Fibroblast of skin of back (primary cell): ENCODE measurements at places on chromosomes 3 and 15.
A peak's percentile ranks its signal among the peaks of the same experiment; 100 is the strongest.

DNA sequence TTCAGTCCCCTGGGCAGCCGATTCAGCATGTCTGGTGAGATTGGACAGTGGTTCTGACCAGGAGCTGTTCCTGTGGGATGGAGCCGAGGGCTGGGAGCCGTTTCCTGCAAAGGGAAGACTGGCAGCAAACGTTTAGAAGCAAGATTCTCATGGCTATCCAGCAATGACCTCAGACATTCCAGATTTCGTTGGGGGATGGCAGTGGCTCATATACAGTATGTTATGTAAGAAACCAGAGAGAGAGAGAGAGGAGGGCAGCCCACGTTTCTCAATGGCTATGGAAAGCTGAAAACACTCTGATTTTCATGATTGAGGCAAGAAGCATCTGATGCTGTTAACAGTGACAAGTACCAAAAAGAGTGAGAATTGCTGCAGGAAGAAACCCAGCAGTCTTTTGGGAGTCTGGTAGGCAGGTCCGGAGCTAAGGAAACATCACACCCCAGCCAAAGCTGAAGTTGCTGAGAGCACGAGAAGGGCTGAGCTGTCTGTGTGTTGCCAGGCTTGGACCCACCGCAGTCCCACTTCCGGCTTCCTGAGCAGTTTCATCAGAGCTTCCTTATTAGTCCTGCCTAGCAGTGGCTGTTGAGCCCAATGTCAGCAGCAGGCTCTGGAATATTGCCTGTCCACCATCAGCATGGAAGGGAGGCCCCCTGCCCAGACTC, 25.6 kb upstream of the VPS8 start:
- peak; percentile 98 for DNase-seq

GRCh38 chr15:37109168-37109871, 9.0 kb upstream of the MEIS2 start:
- no peak for DNase-seq

GRCh38 chr3:192636517-192637444, 90.6 kb downstream of the FGF12 start:
- DNase-seq, result no peak

DNA sequence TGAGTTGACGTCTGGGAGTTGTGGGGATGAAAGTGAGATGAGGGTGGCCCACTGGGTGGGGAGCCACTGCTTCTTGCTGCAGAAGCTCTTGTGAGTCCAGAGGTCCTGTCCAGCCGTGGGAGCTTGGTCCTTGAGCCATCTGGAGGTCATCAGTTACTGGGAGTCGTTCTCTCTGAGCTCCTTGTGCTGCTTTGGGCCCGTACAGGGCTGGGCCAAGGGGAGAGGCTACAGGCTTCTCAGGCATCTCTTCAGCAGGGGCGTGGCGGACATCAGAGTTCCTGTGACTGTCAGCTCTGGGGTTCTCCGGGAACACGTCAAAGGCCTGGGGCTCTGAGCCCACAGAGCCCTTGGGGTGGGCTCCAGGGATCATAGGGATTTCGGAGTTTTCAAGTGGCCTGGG, 2.6 kb downstream of the PRRT3 start:
- no peak for DNase-seq

DNA sequence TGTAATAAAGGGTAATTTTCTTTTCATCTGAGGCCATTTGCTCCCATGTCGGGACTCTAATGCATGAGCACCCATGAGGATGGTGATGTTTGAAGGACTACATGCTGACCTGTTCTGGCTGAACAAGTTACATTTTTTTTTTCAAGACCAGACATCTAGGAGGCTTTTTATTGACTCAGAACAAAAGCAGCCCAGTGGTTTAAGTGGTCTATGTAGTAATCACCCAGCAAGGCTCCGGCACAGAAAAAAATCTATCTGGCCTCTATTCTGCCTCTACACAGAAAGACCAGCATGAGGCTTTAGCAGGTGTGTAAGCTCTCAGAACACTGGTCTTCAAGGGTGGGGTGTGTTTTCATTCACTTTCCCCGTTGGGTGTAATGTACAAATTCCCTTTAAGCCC, 95.1 kb upstream of the ZBED2 start:
- DNase-seq, result peak; percentile 72

DNA sequence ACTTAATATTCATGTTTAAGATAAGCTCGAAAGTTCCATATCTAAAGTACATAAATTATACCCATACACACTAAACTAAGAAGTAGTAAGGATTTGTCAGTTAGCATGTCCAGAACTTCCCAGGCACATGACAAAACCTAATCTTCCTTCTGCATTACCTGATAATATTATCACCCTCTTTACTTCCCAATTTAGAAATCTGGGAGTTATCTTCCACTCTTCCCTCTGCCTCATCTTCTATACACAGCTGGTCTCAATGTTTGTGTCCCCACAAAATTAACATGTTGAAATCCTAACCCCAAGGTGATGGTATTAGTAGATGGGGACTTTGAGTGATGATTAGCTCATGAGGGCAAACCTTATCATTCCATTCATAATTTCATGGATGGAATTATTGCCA, 15.3 kb downstream of the GABPB1 start:
- DNase-seq, result no peak

DNA sequence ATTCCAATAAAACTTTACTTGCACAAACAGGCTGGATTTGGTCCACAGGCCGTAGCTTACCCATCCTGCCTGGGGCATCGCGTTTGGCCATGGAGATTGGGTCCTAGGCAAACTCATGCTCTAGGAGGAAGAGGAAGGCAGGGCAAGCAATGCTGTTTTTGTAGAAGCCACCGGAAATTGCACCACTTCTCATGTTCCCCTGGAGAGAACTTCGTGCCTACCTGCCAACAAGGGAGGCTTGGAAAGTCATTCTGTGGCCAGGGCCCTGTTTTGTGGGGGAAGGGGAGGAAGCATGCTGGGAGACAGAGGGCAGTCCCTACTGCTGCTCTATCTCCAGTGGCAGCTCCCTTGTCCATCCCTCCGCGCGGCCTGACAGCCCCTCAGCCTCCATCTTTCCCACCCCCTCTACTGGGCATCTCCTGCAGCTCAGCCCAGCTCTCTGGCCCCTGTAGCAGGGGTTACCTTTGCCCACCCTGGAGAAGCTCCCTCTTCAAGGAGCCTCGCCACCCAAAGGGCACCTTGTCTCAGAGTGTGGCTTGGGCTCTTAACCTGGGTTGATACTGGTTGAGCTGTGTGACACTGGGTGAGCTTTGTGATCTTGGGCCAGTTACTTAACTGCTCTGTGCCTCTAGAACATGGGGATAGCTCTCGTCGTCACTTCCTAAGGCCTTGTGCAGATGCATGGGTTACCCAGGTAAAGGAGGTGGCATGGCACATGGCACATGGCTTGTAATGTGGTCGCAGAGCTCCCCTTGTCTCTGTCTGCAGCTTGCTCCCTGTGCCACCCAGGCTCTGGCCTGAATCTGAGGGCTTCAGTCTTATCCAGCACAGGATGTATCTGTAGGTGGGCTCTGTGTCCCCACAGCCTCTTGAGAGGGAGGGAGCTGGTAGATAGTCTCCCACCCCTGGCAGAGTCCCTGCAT, 6.1 kb downstream of the ABTB1 start:
- no peak for DNase-seq

GRCh38 chr3:130644628-130645253, 101.9 kb downstream of the PIK3R4 start:
- DNase-seq, result no peak

GRCh38 chr3:187450431-187451190, 82.4 kb downstream of the RTP4 start:
- DNase-seq, result no peak

DNA sequence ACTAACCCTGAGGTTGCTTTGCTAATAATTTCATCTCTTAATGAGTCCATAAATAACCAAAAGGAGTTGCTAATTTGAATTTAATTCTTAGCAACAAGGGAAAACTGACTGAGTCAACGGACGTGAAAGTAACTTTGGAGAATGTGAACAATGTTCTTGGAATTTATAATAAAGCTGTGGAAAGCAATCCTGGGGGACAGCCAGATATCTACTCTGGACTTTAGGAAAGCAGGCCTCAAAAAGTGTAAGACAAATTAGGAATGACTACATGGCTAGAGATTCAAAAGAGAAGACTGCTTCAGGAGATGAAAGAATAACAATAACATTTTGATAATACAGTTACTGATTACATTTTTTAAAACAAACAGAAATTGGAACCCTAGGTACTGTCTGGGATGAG, 318.4 kb upstream of the COL8A1 start:
- DNase-seq, result peak; percentile 94

DNA sequence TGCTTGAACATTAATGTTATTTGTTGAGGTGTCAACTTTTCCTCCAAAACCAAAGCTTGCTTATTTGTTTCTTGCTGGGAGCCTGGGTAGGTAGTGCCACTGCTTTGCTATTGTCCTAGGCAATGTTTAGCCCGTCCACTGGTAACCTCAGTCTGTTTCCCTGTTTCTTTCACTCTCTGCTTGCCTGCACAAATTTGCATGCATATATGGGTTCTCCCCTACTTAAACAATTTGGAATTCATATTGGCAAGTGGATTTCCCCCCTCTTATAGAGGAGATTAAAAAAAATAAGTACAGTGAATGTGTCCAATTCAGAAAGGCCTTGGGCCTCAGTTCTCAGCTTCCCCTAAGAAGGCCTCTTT, 45.0 kb upstream of the BOC start:
- no peak for DNase-seq

GRCh38 chr3:87503900-87504498, 227.6 kb upstream of the POU1F1 start:
- DNase-seq, result peak; percentile 74

DNA sequence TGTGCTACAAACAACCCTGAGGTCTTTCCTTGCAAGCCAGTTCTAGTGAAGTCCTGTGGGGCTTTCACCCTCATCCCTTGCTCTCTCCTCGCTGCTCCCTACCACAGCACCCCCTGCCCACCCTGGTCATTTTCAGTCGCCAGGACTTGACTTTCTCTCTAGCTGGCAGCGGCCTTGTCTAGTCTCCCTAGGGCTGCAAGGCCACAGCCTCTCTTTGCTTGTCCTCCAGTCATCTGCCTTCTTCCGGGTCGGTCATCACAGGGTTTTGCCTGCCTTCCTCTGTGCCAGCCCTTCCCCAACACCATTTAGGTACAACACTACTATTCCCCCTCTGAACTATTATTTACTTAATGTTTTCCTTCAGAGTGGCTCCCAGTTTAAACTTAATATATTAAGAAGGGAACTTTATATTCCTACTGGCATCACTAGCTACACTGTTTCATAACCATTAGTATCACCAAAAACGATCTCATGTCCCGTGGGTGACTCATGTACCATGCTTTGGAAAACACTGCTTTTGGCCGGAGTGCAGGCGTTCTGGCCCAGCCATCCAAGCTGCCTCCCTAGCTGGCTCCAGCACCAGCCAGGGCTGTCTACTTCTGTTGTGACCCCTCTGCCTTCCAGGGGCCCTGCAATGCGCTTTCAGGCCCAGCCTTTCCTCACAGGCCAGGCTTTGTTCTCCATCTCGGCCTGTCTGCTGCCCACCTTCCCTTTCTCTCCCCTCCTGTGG, 21.4 kb downstream of the FAH start:
- peak; percentile 31 for DNase-seq

GRCh38 chr15:28977377-28978010, 91.7 kb downstream of the APBA2 start:
- DNase-seq, result peak; percentile 99

DNA sequence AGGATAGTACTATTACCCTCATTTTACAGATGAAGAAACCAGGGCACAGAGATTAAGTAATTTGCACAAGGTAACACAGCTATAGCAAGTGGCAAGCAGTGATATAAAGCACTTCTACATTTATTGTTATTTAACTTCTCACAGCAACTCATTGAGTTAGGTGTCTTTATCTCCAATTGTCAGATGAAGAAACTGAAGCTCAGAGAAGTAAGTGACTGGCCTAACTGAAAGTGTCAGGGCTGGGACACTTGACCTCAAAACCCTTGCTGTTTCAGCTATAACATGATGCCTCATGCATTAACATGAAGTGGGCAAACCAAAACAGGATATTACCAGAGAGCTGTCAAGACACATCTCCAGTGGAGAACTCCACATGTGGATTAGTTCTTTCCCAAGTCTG, 65.8 kb upstream of the LEKR1 start:
- DNase-seq, result no peak

DNA sequence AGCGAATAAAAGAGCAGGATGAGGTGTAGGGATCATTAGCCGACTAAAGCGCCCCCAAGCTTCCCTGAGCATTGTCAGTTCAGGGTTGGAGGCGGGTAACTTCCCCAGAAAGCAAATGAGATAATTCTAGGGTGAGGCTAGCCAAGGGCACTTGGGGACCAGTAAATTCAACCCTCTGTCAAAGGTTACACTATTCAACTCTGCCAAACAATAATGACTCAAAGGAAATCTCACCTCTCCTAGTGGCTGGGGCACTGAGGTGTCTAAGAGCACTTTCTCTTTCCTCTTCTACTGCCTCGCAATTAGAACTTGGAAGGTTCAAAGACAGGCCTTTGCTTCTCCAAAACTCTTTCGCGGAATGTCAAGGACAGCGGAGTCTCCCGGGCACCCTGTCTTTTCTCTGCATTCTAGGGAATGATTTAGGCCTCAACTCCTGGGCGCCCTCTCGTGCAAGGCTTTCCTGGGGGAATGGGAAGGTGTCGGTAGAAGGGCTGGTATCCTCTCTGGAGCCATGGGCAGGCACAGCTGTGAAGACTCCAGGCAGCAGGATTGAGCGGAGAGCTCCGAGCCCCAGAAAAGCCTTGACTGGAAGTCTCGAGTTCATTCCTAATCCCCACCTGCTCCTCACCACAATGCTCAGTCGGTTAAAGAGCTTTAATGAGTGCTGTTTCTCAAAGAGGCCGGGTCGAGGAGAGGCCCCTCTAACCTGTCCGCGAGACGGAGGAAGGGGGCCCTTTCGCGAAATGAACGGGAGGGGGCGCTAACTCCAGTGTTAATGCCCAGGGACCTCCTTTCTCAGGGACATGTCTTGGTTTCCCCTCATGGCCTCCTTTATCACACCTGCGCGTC, 21.9 kb downstream of the ZIC4 start:
- DNase-seq, result no peak

- DNase-seq, result peak; percentile 50
Observed at GRCh38 chr3:58588030-58588614, 10.9 kb upstream of the FAM107A start.

GRCh38 chr3:184538666-184539431, 22.7 kb upstream of the EPHB3 start:
- DNase-seq, result no peak

DNA sequence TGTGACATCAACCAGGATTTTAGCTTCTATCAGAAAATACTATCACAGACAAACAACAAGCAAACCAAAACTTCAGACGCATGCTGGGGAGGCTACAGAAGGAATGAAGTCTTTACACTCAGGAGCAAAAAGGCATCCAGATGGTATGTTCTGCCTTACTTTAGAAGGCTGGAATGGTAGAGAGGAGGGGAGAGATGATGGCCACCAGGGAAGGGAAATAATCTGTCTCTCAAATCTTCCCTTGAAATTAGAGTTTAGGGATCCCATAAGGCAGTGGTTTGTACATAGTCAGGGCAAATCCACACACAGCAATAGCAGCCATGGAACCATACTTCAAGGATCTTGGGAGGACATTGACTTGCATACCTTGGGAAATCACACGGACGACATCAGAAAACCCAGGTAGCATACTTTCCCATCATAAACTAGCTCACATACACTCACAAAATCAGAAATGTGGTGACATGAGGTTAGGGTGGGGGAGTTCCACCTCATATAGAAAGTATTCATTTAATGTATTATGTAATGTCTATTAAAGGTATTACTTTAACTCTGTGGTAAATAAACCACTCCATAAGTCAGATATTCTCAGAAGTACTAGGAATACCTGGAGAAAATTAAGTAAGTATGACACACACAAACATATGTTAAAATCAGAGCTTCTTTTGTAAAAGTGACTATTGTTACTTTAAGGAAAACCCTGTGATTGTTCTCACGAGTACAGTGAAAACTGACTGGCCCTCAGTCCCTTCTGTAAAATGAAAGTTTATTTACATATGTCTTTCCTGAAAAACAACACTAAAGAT, 9.4 kb downstream of the BTLA start:
- no peak for DNase-seq
